ENCODE measurements at places on chromosomes 4 and X.
A peak's percentile ranks its signal among the peaks of the same experiment; 100 is the strongest.

- DNase-seq, result peak; percentile 10
These were observed at the start of gene ZFX for GRCh38 chrX:24149351-24150050. TSS of gene ZFX (plus strand) at chrX:24149729. CDS start at chrX:24172743, 23,014 bp downstream.

GRCh38 chr4:31089815-31090214 lies 369.6 kb downstream of the PCDH7 start:
- no peak for DNase-seq

- no peak for DNase-seq
These were observed 93.4 kb downstream of the SPCS3 start for GRCh38 chr4:176413171-176413570.

DNA sequence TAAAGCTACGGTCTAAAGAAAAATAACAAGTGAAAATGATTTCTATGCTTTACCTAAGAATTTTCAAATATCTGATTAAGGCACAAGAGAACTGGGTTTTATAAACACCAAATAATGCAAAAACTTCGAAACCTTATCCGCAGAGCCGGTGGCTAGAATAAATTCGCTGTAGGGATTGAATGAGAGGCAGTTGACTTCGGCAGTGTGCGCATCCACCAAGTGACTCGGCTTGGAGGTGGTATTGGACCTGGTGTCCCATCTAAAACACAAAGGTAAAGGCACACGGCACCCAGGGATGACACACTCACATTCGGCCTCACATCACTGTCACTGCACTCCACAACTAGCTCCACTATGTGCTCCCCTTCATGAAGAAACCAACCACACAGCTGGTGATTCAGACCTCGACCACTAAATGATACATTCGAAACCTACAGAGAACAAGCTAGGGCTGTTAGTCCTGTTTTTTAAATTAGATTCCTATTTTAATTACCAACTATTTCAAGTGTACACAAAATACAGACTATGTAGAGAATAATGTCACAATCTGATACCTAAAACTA lies 17.5 kb downstream of the RBBP7 start:
- no peak for DNase-seq

GRCh38 chrX:140724309-140724708 lies 14.8 kb downstream of the LINC00632 start:
- DNase-seq, result no peak

DNA sequence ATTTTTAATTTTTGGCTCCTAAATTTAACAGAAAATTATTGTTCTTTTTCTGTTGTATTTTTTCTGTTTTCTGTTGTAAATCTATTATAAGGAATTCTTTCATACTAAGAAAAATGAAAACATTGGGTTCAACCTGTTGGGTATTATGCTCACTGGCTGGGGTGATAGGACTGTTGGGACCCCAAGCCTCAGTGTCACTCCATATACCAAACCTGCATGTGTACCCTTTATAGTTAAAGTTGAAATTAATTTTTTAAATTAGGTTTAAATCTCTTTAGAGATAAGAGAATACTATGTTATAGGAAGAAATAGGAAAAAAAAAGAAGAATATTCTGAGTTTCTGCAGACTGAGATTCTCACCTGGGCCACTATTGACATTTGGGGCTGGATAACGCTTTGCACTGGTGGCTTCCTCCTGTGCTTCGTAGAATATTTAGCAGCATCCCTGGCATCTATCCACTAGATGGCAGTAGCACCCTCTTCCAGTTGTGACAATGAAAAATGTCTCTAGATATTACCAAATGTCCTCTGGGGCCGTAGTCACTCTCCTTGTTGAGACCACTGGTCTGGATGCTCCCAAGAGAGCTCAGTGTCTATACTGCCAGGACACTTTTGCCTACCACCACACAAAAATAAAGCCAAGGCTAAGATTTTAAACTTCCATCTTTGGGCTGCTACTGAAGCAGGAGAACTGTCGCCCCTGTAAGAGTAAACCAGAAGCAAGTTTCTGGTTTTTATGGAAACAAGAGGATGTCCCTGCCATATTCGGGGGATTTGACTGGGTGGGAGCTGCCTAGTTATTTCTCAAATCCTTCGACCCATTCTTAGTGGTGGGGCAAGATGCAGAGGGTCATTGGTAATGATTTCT lies 22.4 kb upstream of the CLTRN start:
- DNase-seq, result peak; percentile 10

DNA sequence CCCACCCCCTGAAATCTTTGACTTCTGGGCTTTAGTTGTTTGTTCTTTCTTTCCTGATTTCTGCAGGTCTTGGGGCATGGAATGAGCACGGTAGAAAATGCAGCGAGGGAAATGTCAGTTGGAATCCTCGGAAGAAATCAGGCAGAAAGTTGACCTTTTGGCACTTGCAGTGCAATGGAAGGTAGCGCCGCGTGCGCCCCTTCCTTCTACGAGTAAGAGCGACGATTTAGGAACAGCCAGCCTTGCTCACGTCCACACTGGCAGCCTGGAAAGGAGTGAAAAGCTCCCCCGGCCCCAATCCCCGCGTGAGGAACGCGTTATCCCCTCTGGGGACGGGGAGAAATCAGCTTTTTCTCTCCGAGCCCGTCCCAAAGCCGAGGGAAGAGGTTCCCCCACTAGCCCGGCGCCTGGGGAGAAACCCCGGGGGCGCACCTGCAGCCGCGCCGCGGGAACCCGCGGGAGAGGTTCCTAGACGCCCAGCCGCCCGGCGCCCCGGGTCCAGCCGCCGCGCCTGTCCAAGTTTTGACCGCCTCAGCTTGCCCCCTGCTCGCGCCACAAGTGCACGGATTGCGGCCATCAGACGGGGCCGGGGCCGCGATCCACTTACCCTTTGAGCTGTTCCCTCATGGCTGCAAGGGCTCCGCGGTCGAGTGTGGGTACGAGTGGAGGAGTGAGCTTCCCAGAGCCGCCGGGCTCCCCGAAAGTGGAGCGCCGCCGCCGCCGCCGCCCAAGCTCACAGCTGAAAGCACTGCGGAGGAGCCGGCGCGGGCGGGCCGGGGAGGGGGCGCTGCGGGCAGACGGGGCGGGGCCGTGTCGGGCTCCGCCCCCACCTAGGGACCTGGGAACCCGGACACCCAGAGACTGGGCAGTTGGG lies 194.6 kb upstream of the FTHL17 start:
- DNase-seq, result no peak

DNA sequence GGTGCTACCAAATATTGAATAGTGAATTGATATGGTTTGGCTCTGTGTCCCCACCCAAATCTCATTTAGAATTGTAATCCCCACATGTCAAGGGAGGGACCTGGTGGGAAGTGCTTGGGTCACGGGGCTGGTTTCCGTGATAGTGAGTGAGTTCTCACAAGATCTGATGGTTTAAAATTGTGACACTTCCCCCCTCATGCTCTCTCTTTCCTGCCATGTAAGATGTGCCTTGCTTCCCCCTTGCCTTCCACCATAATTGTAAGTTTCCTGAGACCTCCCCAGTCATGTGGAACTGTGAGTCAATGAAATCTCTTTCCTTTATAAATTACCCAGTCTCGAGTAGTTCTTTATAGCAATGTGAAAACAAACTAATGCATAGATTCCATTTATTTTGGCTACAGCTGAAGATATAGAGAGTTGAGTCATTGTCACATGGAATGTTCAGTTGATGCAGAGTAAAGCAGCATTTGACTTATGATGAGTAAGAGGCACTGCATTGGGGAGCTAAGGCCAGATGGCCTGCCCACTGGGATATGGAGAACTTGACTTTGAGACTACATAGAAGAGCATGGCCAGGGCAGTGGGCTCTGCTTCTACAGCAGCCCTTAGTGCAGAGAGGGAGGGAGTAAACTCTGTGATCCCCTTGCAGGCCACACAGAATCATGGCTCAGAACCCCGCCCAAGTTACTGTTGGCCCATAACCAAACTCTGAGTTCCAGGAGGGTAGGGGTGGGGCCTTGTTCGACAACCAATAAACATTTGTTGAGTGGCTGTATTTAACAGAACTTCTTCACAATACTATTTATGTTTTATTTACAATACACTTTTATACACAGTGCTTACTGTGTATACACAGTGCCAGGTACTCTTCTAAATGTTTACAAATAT lies 34.2 kb downstream of the RAI2 start:
- DNase-seq, result no peak

DNA sequence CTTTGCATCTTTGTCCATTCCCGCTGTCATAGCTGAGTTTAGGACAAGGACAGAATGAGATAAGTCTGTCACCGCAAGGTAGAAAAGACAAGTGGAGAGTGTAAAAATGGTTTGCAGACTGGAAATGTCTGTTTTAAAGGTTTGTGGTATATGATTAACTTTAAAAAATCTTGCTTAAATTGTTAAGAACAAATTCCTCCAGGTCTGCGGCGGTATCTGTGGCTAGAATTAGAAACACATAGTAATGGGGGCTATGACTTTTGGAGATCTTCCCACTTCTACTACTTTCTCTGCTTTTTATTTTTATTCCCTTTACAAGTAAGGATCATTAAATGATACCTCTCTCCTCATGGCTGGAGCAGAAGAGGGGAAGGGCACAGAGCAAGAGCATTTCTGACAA lies 92.2 kb downstream of the MID1IP1 start:
- DNase-seq, result no peak

- no peak for DNase-seq
These were observed 212.8 kb upstream of the PDE5A start for GRCh38 chr4:119841361-119841760.

DNA sequence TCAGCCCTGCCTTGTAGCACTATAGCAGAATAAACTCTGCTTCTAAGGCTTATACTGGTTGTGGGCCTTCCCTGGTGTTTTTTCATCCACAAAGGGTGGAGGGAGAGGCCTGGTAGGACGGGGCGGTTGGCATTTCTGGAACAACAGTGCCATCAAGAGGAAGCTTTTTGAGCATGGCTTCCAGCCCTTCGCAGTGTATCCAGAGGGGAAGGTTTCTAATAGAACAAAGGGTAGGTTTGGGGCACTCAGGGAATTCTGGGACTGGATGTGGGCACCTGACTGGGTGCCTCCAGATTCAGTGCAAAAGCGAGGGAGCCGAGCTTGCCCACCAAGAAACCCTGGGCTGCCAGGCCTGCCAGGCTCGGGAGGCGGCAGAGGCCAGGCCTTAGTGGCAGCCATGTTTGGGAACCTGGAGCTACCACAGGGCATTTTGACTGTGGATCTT lies 229.6 kb upstream of the AGTR2 start:
- DNase-seq, result no peak

DNA sequence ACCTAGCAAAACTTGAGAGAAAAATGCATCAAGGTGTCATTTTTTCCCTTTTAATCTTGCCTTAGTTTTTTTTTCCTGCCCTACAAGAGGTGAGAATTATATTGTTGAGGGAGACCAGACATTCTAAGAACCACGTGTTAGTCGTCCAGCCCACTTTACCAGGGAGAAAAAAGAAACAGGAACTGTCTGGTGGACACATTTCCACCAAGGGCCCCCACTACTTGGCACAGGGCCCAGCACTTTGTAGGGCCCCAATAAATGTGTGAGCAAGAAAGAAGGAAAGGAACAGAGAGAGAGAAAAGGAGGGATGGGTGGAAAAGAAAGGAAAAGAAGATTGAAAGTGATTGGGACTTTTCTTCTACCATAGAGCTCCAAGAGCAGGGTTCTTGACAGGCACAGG lies 3.9 kb upstream of the EGFL6 start:
- no peak for DNase-seq

DNA sequence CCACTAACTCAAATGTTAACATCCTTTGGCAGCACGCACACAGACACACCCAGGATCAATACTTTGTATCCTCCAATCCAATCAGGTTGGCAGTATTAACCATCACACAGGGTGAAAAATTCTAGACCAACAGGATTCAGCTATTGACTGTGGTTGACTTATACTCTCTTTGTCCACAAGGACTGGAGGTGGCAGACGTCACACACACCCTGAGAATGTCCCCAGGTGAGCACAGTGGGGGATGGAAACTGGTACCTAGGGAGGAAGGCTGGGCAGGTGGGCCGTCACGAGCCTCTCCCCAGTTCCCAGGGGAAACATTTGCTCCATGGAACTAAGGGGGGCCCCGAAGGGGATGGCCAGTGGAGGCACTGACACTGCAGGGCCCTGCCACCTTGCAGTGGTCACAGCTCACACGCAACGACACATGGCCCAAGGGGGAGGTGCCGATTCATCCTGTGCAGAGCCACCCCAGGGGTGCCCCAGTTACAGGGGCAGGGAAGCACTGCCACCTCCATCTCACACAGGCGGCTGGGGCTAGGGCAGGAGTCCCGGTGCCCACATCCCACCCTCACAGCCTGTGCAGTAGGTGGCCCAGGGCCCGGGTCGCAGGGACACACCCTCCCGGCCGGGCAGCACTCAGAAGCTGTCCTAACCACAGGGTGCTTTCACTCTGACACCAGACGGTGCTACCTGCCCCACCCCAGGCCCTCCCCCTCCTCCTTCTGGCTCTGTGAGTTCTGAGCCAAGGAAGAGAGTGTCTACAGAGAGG lies 17.4 kb downstream of the ZFYVE28 start:
- no peak for DNase-seq

- DNase-seq, result no peak
These were observed 1.1 kb downstream of the TIMP1 start for GRCh38 chrX:47583240-47583861.

DNA sequence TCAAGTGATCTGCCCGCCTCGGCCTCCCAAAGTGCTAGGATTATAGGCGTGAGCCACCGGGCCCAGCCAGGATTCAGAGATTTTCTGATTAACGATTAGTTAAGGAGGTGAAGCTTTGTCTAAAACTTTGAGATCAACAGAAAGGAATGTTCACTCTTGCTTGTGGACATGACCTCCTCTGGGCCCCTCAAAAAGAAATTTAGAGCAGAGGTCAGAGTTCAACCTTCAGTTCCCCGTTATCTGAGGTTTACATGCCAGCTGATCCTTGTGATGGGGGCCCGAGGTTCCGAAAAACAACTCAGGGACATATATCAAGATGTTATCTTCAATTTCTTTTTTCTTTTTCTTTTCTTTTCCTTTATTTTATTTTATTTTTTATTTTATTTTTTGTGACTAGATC lies 54.6 kb downstream of the DDX3X start:
- no peak for DNase-seq

- DNase-seq, result no peak
These were observed 2.7 kb downstream of the MAGEA1 start for GRCh38 chrX:153181822-153182221.
